AG04449 (cell line): ENCODE measurements at places on chromosomes 1 and 21.

DNA sequence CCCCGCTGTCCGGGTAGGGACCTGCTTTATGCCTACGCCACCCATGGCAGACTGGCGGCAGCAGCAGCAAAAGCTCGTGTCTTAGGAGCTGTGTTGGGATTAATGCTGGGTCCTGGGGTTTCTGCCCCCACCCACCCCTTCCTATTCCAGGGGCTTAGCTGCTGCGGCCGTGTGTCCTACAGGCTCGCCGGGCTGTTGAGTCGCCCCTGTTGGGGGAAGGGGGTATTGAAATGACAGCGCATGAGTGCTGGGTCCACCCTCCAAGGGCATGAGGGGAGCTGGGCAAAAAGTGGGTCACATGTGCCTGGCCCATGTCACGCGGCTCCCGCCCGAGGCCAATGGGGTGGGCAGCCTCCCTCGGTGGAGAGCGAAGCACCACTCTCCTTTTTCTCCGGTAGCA, 118.3 kb upstream of the COL6A1 start:
- no peak for DNase-seq

- no peak for DNase-seq
Measured at GRCh38 chr1:97417661-97418060, 503.2 kb downstream of the DPYD start.

- no peak for DNase-seq
Measured at GRCh38 chr1:201288765-201289164, 5.5 kb downstream of the PKP1 start.

- no peak for DNase-seq
Measured at GRCh38 chr1:167280912-167281311, 60.2 kb downstream of the POU2F1 start.

- no peak for DNase-seq
Measured at GRCh38 chr1:236989290-236990051, 14.8 kb downstream of the MT1HL1 start.

DNA sequence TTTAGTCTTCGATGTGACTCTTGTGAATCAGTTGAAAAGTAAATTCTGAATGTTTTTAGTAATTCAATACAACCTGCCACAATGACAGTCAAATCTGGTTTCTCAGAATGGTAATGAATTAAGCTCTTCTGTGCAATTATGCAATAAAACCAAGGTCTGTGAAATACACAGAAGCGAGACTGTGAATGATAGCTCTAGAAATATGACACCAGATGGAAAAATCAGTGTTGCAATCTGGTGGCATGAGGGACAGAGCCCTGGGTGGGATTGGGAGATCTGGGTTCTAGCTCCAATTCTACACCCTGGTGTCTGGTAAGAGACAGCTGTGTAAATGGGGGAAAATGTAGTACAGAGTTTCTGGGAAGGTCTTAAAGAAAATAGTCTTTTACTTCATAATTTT, 586.4 kb upstream of the ZRANB2 start:
- DNase-seq: no peak

GRCh38 chr21:37118187-37118826, 45.3 kb downstream of the TTC3 start:
- DNase-seq: no peak

GRCh38 chr1:24754229-24754628, 9.0 kb downstream of the CLIC4 start:
- no peak for DNase-seq

DNA sequence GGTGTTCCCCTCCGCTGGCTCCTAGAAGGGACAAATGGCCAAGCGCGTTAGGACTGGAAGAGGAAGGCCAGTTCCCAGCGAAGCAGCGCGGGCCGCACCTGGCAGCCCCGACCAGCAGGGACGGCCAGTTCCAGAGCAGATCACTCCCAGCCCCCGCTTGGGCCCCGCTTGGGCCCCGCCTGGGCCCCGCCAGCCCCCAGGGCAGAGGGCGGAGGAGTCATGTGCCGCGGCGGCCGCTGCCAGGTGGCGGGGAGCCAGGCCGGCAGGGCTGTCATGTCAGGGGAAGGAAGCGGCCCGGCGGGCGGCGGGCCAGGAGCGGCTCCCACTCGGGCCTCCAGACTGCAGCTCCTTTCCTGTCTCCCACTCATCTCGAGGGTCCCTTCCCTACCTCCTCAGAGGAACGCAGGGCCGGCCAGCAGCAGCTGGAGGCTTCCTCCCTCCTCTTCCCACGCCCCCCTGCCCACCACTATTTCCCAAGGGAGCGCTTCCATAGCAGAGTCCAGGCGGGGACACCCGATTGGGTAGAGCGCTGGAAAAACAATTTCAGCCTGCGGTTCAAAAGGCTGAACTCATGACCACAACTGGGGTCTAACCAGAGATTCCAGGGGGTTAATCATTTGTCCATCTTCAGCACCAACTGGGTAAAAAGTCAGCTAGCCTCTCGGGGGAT, 16.5 kb downstream of the ZNF697 start:
- no peak for DNase-seq

DNA sequence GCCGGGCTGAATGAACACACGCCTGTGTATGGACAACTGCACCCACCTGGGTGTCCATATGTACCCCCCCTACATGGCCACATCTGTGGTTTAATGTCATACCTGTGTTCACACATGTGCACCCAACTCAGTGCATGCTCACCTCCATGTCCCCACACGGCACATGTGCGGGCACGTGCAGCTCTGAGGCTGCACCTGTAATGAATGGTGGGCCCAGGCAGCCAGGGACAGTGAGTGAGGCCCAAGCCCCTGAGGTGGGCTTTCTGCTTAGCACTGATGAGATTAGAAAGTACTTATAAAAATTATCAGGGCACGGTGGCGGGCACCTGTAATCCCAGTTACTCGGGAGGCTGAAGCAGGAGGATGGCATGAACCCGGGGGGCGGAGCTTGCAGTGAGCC, 42.5 kb upstream of the CSF3R start:
- no peak for DNase-seq

GRCh38 chr1:22233222-22233621, 90.3 kb upstream of the WNT4 start:
- no peak for DNase-seq

GRCh38 chr1:93846992-93847810, 31.8 kb downstream of the DNTTIP2 start:
- no peak for DNase-seq

GRCh38 chr1:1376551-1377226, 1.7 kb upstream of the AURKAIP1 start:
- no peak for DNase-seq

DNA sequence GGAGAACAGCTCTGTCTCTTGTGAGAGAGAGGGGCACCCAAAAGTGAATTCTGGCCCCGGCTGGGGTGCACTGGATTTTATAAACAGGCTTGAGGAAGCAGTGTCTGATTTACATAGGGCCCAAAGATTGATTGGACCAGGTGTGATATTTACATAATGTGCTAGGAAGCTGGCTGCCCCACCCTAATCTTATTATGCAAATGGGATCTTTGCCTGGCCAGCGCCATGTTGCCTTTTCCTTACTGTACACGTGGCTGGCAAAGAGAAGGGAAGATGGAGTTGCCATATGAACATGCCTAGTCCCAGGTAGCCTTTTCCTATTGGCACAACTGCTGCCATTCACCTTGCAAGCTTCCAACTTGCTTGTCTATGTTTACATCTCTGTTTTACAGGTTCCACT, 29.0 kb upstream of the CFHR4 start:
- DNase-seq: no peak

DNA sequence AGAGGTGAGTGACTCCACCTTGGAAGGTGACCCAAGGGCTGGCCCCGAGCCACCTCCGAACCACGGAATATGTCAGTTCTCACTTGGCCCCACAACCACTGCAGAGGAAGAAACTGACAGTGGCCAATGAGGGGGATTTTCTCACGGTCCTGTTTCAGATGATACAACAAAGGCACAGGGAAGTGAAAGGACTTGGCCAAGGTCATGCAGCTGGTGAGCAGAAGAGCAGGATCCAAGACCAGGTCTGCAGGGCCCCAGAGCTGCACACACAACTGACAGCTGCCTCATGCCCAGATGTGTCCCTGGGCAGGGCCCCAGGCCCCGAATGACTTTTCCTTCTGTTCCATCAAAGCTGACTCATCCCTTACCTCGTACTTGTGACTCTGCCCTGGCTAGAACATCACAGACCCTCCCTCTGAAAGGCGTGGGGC, 25.8 kb upstream of the EVA1B start:
- no peak for DNase-seq

DNA sequence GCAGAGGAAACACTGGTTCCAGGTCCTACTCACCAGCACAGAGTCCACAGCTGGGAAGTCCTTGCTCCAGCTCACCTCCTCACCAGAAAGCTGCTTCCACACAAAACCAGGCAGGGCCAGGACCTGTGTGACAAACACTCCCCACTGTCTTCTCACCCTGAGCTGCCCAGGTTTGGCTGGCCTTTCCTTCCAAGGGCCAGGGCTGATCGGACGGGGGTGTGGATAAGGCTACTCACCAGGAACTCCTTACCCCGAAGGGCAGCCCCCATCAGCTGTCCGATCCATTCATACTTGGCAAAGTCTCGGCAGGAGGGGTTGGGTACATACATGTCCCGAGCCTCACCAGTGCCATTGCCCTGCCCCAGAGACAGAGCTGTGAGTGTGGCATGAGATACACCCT, 5.4 kb downstream of the HECTD3 start:
- DNase-seq: no peak

DNA sequence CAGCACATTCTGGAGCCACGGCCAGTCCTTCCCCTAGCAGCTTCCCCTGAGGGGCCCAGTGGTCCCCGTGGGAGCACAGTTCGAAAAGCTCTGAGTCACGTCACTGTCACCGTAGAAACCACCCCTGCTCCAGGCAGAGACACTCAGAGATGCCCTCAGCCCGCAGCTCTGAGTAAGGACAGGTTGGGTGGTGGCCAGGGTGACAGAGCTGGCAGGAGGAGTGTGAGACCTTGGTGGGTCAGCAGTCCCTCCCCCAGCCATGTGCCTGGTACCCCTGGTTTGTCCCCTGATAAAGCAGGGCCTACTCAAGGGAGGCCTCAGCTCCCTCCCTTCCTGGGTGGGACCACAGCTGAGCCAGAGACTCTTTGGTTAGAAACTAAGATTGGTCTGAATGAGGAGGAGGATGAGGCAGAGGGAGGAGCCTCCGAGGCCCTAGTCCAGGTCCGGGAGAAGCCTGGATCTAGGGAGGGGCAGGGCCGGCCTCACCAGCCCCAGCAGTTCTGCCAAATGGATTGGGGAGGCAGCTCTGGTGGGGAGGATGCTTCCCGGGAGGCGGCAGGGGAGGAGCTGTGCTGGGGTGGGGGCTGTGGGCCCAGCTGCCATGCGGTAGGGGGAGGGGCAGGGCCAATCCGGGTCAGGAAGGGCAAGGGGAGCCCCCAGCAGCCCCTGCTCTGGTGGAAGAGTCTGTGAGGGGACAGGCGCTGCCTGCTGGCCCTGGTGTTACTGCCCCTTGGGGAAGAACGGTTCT, 55.2 kb downstream of the SLC9A1 start:
- DNase-seq: peak; percentile 21

DNA sequence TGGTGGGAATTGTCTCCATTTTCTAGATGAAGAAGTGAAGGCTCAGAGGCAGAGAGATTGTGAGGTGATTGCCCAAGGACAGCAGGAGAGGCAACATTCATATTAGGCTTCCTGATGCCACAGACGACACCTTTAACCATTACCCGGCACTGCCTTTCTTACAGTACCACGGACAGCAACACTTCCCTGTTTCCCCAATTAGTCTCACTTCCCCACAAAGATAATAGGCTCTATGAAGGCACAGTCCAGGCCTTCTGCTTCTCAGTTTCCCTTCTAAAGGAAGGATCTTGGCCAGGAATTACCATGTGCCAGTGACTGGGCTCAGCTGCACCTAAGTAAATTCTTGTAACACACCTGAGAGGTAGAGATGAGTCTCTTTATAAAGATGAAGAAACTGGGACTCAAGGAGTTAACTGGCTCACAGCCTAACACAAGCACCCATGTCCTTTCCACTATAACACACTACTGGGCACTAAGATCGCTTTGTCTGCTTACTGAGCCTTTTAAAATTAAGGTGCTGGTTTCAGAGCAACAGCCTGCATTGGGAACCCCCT, 9.6 kb downstream of the IGSF9 start:
- no peak for DNase-seq

- no peak for DNase-seq
Measured at GRCh38 chr1:79807816-79808215, 801.3 kb upstream of the ADGRL4 start.

- DNase-seq: peak; percentile 77
Measured at GRCh38 chr1:203906932-203907331, 45.5 kb downstream of the SNRPE start.

- DNase-seq: no peak
Measured at GRCh38 chr1:190852611-190853010, 374.9 kb upstream of the BRINP3 start.

GRCh38 chr1:81834921-81835698, 34.4 kb downstream of the ADGRL2 start:
- no peak for DNase-seq

DNA sequence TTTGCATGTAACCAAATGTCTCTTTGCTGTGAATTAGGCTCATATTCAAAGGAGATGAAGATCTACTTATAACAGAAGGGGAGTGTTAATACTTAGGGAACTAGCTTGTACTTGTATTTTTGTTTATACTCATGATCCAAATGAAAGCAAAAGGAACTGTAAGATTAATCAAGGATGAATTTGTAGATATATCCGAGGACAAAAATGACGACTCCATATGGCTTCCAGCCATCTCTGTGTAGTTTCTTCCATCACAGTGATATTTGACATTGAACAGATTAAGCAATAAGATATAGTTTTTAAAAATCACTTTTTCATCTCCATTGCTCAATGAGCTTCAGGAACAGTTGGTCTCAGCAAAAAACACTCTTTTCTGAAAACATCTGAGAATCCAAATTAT, 257.4 kb upstream of the CAMK1G start:
- no peak for DNase-seq

DNA sequence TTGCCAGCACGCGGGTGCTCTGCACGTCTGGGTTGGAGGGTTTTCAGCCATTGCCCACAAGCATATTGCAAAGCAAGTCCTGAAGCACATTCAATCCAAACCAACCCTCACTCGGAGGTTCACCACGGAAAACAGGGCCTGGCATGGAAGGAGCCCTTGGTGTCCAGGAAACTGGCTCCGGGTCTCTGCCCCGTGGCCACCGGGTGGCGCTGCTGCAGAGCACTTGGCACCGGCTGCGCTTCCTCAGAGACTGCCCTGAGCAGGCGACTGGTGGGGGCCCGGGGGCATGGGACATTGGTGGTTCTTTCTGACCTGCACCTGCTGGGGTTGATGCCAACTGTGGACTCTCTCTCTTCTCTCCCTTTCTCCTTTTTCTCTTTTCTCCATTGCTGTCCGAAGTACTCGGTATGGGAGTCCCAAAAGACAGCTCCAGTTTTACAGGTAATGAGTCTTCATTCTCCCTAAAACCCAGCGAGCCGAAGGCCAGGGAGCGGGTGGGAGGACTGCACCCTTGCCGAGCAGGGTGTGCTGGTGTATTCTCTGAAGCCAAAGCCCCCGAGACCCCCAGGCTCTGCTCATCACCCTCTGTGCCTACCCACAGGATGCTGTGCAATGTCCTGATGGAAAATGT, 4.1 kb upstream of the KCNAB2 start:
- DNase-seq: no peak

- DNase-seq: no peak
Measured at GRCh38 chr1:203799971-203800370, 4.5 kb downstream of the ZBED6 start.

- no peak for DNase-seq
Measured at GRCh38 chr1:217322834-217323233, 308.1 kb downstream of the GPATCH2 start.
